H1 (cell line): ENCODE measurements at places on chromosomes 4 and X. TPM values are rescaled to one million over a fixed set of nuclear protein-coding genes. Genes with fewer than 3 reads are reported as not detected.

DNA sequence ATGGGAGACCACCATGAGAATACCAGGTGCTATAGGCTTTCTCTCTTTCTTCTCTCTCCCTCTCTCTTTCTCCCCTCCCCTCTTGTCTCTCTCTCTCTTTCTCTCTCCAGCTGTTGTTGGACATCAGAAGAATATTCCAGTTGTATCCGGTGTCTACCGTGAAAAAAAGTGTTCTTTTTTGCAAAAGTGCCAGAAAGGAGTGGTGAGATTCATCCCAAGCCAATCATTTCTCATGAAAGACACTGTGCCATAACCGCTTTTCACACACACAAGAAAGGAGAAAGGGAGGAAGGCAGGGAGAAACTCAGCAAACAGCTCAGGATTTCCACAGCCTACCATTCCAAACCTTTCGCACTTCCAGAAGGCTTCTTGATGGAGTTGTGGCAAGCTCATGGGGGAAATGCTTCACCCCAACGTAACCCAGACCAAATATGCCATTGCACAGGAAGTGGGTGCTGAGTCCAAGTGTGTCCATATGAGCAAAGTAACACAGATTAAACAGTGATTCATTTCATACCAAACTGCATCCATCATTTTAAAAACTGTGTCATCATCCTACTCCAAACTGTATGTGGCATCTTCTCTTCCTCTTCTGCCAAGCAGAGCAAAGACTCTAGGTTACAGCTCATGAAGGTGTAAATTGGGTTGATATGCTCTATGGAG is 224.0 kb downstream of the APBB2 start:
- DNase-seq, result no peak

DNA sequence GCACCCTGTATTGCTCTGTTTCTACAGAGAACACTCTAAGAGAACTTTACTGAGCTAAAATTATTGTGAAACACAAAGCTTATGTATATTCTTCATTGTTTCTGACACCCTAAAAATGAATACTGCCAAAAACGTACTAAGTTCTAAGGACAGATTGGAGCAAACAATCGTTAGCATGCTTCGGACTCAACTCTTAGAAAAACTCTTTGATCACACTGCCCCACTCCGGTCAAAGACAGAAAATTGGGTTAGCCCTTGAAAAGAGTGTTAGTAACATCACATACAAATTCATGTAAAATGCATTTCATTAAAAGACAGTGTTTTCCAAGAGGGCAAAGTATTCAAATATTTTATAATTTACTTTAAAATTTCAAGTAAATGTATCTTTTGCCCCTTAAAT is 177.4 kb downstream of the DCHS2 start:
- DNase-seq, result no peak

DNA sequence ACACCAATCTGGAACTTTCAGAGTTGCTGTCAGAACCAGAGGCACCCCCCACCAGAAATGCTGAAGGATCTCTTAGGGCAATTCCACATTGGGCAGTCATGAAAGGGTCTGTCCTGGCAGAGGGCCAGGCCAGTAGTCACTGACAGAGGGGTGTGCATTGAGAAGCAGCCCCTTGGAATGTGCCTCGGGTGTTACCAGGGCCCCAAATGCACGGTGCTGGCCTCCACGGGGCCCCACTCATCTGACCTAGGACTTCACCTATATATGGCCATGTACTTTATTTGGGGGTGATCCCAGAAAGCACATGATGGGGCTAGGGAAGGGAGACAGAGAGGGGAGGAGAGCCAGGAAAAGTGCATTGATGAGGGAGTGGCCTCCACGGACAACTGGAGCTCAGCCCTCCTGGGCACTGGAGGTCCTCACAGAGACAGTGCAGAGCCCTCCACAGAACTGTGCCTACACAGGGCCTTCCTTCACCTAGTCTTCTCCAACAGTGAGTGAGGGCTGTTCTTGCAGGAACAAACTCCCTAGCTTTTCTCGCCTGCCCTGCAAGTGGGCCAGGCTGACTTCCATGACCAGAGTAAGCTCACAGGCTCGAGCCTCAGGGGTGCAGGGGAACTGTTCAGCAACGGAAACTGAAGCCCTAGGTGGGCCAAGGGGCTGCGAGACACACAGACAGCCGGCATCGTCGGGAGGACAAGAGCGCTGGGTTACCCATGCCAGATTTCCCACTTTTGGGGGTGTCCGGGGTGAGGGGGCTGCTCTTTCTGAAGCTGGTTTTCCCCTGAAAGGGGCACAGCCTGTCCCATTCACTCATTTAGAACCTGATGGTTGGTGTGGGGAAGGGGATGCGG is 136.2 kb downstream of the HMX1 start:
- DNase-seq, result no peak

DNA sequence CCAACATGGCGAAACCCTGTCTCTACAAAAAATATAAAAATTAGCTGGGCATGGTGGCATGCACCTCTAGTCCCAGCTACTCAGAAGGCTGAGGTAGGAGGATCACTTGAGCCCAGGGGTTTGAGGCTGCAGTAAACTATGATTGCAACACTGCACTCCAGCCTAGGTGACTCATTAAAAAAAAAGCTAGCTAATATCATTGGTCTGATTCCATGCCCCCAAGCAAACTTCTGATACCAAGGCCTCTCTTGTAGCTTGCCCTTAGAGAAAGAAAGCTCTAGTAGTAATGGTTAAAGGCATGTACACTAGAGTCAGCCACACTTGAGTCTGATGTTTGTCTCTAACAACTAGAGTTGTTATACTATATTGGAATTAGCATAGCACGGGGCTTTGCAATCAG is 32.6 kb upstream of the PHF8 start:
- no peak for DNase-seq

DNA sequence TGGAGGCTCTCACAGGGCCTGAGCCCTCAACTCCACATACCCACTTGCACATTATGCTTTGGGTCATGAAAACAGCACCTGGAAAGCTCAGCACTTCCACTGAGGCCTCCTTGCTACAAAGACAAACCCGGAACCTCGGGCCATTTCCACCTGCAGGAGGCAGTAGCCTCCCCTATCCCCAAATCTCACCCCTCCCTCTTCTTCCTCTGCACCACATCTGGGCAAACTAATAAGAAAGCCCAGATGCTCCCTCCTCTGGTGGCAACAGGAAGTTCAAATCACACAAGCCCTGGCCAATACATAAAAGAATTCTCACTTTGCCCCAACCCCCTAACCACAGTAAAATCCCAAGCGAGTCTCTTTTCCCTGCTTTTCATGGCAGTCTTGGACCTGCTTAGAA is 136.4 kb downstream of the MAPK10 start:
- DNase-seq, result peak; percentile 66

- no peak for DNase-seq
These were observed 7.5 kb downstream of the AMER1 start for GRCh38 chrX:64198036-64198435.

DNA sequence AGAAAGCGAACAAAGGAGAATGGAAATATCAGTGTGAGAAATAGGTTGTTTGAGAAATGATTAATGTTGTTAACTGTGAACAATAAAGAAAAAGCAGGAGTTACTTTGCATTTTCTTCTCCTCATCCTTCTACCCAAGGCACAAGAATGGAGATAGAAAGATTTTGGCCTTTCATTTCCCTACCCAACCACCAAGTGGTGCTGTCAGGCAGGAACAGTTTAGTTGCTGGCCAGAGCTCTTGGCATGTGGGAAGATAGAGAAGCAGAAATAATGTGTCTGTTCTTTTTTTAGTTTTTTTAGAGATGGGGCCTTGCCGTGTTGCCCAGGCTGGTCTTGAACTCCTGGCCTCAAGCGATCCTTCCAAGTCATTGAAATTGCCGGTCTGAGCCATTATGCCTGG is 12.8 kb downstream of the HOPX start:
- no peak for DNase-seq

DNA sequence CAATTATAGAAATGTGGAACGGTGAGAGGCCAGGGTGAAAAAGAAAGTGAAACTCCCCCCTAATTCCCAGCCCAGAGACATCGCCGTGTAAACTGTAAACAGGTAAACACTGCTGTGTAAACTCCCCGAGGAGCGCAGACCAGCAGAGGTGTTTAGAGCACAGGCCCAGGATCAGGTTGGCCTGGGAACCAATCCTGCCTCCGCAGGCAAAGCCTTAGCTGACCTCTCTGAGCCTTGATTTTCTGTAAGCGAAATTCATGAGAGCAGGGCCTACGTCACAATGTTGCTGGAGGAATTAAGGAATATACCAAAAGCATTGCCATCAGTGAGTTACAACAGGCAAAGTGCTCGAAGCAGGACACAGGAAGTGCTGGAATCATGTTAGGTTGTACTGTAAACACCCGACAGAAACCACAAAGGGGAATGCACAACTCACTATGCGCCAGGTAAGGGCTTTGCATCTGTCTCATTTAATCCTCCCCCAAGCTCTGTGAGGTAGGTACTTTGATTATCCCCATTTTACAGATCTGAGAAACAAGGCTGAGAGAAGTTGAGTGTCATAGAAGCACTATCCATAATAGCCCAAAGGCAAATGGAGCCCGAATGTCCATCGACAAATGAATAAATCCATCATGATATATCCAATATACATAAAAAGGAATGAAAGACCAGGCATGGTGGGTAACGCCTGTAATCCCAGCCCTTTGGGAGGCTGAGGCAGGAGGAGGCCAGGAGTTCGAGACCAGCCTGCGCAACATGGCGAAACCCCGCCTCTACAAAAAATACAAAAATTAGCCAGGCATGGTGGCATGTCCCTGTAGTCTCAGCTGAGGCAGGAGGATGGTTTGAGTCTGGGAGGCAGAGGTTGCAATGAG is 30.7 kb upstream of the KIAA0232 start:
- no peak for DNase-seq

Gene MSL3
- polyA plus RNA-seq, result 10.5 and 10.6 TPM in 2 replicates

GRCh38 chrX:46180258-46180687 is 364.9 kb downstream of the ZNF674 start:
- no peak for DNase-seq

DNA sequence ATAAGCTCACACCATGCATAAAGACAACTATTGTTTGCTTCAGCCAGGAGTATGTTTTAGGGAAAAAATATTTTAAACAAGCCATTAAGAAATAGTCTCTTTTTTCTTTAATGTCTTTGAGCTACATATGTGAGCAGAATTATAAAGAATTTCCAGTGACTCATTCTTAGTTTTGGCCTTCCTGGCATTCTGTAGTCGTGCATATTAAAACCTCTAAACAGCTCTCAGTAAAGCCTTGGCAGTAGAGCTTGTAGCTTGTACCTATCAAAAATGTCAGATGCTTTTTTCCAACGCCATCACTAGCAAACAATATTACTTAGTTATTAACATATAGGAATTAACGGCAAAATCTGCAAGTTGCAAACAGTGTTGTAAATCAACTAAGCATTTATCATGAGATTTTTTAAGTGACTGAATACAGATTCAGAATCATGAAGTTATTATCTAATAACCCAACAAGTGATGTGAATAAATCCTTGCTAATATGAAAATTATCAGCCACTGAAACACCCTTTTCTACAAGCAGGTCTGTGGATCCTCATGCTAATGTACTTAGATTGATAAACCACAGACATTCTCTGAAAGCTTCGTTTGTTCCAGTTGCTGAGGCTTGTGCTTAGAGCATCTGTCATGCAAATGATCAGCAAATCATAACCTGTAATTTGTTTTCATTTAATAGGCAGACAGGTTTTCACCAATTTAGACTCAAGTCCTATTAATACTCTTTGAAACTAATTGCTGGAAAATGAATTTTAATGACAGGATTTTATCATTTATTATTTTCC is 412.0 kb upstream of the ATOH1 start:
- no peak for DNase-seq

Gene SAGE1
- not detected in 2 replicates for polyA plus RNA-seq

DNA sequence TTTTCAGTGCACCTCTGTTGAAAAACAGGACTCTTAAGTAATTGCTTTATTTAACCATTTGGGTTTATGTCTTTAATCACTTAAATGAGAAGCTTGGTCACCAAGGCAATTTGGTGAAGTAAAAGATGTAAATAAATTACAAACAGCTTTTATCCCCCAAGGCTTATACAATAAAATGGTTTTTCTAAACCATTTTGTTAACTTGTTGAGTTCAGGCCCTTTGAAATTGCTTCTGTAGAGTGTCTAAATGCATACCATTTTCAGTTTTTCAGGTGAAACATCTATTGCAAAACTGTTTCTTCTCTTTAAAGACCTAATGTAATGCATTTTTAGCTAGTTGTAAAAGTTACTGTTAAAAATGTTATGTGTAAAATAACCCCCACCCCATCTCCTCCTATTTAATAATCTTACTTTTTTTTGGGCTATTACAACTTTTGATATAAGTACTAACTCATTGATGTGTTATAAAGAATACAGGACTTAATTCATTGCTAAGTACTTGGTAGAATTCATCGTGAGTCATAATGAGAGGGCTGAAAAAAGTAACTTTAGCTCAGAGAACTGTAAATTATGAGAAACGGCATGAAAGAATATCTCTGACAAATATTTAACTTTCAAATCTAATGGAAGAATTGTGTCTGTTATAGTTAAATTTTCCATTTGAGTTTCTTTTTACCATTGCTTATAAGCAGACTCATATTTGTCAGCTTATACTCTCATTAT is 4.5 kb downstream of the RAPGEF2 start:
- no peak for DNase-seq

DNA sequence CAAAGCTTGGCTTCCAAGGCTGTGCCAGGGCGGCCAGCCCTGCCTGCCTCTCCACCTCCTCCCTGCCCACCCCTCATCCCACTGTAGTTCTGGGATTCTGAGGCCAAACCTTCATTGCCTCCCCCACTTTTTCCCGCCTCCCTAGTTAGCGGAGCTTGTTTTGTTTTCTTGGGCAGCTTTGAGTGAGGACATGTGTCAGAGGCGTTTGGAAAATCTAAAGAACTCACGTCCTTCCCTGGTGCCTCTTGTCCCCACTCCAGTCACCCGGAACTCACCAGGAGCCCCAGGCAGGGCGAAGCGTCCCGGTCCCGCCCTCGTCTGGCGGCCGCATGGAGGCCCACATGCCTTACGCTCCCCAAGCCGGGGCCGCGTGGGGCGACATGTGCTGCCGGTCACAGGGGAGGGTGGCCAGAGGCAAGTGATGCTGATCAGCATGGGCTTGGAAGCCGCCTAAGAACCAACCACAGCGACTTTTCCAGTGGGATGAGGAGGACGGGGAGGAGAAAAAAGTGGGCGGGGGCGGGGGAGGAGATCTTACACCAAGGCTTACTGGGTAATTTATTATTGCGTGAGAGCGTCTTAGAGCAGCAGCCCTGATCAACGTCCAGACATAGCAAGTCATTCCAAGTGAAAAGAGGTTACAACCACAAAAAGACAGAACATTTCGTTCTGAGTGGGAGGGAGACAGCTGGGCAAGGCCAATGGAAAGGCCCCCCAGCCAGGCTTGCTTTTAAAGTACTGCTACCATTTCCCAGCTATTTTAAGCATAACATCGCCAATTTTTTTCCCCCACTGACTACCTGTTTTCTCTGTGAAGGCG is 48.5 kb downstream of the PRPS1 start:
- DNase-seq, result no peak

Gene CPLX1
- 0.32 and 1.3 TPM in 2 replicates for polyA plus RNA-seq

DNA sequence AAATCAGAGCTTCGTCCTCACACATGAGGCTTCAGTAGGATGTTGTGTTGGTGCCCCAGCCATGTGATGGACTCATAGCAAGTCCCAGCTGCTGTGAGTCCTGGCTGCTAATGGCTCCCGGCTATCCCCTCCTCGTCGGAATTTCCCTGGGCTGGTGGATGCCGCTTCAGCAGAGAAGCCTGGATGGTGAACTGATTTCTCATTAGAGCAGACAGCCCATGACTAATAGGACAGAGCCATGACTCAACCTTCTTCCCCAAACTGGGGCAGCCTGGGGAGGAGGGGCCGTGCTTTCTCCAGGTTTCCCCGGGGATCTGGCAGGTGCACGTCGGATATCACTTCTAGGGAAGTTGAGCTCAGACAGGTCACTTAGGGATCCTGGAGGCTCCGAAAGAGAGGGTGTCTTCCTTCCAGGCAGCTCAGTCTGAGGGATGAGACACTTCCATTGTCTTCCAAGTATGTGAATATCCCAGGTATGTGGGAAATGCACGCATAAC is 112.7 kb downstream of the ASMT start:
- DNase-seq, result peak; percentile 57

GRCh38 chrX:132609362-132609848 is 120.6 kb upstream of the MBNL3 start:
- no peak for DNase-seq
